Right renal pelvis (tissue), 4 donors: ENCODE measurements at places on chromosomes 6 and 20.

DNA sequence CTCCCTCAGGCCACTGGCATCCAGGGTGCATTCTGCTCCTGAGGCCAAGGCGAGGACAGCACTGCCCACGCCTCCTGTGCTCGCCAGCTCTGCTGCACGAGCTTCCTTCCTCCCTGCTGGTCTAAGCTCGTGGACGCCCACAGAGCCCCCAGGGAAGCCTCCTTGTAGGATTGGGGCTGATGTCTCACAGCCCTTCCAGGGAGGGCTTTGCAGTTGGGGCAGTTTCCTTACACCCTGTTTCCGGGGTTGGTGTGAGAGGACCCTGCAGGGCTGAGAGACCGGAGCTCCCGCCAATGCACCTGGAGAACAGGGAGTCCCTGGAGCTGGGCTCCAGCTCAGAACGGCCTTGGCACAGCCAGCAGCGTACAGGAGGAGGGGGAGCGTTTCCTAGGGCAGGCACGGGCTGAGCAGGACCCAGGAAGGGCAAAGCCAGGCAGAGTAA lies 172.4 kb upstream of the PDE10A start:
- DNase-seq = no peak

- peak; percentile 42 for DNase-seq
Observed at GRCh38 chr6:47780510-47781356, 1.1 kb upstream of the OPN5 start.

DNA sequence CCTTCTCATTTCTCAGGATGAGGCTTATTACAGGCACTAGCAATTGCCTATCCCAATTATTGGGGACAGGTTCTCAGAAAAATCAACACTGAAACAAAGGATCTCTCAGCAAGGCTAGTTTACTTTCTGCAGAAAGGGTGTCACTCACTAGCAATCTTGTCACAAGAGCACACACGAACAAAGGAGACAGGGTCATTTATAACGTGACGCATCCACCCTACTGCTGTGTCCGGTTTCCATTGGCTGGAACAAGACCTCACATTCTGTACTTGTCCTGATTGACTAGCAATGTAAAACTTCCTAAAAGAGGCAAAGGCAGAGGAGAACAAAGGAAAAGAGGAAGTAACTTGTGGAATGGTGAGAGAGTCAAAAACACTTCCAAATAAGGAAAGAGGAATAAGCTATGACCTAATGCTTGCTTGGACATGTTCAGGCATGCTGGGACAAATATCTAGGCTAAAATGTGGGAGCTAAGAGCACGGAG lies 160.2 kb upstream of the STXBP5 start:
- DNase-seq = no peak

- no peak for DNase-seq
Observed at GRCh38 chr20:18657575-18657974, 69.7 kb downstream of the DTD1 start.

DNA sequence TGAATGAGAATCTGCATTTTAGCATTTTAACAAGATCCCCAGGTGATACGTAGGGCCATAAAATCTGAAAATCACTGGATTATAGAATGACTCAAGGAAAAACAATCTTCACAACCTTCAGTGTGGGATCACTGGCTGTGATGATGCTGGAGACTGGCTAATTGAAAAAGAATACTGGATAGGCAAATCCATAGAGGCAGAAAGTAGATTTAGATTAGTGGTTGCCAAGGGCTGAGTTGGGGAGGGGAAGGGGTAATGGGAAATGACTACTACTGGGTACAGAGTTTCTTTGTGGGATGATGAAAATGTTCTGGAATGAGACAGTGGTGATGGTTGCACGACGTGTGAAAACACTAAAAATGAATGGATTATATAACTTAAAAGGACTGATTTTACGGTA lies 84.1 kb downstream of the CDK19 start:
- no peak for DNase-seq

GRCh38 chr20:1001116-1001515 lies 995 bp downstream of the RSPO4 start:
- no peak for DNase-seq

DNA sequence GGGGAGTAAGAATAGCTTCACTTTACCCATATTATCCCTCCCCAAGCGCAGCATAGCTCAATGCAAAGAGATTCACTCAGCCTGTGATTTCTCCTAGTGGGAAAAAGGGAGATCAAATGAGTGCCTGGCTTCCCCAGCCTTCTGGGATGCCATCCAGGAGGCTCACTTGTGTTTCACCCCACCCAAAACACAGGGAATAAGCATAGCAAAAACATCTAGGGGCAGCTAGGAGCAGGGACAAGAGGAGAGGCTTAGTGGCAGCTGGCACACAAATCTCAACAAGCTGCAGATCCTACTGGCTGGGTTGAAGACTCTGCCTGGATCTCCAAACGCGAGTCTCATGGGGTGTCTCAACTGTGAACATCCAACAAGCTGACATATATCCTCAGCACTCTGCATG lies 715.8 kb downstream of the RNF144B start:
- no peak for DNase-seq

DNA sequence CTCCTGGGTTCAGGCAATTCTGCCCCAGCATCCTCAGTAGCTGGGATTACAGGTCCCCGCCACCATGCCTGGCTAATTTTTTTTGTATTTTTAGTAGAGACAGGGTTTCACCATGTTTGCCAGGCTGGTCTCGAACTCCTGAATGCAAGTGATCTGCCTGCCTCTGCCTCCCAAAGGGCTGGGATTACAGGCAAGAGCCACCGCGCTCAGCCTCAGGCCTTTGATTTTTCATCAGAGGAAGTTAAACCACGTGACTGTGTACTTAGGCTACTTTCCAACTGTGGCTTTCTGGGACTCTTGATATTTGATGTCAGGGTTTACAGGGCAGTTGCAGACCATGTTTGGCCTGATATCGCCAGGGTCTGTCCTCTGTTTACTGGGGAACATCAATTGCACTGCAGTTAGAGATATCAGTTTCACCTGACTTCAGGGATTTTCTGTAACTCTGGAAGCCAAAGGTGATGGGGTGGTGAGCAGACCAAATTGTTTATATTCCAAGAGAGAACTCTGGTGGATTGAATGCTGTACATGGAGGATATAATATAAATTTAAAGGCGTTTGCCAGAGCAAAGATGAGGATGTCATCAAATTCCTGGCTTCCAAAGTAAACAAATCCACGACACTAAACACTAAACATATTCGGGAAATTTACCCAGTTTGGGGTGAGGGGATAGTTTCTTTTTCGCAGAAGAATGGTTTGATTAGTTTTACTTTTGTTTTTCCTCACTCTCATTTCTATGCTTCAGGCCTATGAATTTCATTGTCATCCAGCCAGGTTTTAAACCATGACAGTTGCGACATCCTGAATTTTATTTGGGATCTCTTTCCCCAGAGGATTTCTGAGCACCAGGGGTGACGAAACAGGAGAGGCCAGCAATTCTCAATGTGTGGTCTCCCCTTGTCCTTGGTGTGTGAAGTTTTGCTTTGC lies 4.2 kb downstream of the PSMF1 start:
- DNase-seq = peak; percentile 8

- DNase-seq = no peak
Observed at GRCh38 chr6:136351518-136352110, 62.0 kb upstream of the BCLAF1 start.

GRCh38 chr6:21085643-21086042 lies 507.9 kb upstream of the SOX4 start:
- no peak for DNase-seq

- no peak for DNase-seq
Observed at GRCh38 chr6:142013287-142013686, 119.4 kb upstream of the GJE1 start.

- DNase-seq = no peak
Observed at GRCh38 chr20:58889334-58889760, 36.8 kb downstream of the GNAS start.

GRCh38 chr6:131258816-131259476 lies 123.7 kb downstream of the AKAP7 start:
- no peak for DNase-seq

- DNase-seq = no peak
Observed at GRCh38 chr6:44626616-44627015, 239.1 kb downstream of the CDC5L start.

DNA sequence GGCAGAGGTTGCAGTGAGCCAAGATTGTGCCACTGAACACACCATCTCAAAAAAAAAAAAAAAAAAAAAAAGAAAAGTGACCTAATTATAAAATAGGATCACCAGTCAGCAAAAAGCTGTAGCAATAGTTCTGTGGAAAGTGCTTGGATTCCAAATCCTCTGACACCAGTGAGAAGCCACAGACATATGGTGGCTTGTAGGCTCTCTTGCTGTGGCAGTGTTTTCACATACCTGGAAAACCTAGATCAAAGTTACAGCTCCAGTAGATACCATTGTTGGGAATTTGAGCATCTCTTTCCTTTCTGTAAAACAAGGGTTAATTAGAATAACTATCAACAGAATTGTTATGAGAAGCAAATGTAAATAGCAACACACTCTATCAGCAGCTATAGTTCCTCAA lies 4.1 kb downstream of the CCDC170 start:
- DNase-seq = no peak

DNA sequence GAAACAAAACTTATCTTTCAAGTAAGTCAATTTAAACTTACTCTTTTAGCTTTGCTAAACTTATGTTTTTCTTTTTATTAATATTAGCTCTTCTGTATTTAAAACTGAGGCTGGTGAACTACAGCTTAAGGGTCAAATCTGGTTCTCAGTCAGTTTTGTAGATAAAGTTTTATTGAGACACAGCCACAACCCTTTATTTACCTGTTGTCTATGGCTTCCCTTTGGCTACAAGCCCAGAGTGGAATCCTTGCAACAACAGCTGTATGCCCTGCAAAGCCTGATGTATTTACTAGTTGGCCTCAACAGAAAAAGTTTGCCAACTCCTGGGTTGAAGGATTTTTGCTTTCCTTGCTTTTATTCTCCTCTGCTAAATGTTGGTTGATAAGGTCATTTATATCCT lies 491.4 kb upstream of the RNF217 start:
- DNase-seq = no peak

DNA sequence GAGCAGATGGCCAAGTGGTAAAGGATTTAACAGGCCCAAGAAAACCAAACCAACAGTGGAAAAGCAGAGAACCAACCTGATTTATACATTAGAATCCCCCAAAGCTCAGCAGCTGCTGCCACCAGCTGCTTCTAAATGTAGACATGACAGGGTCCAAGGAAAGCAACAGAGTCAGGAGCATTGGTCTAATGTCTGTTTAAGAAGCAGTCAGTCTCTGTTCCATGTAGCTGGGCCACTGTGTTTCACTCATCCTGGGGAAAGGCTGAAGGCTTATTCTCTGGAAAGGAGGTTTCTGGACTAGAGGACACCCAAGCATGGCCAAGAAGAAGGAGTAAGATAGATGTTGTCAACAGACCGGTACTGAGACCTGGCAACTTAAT lies 75.4 kb downstream of the TMEM244 start:
- DNase-seq = no peak

DNA sequence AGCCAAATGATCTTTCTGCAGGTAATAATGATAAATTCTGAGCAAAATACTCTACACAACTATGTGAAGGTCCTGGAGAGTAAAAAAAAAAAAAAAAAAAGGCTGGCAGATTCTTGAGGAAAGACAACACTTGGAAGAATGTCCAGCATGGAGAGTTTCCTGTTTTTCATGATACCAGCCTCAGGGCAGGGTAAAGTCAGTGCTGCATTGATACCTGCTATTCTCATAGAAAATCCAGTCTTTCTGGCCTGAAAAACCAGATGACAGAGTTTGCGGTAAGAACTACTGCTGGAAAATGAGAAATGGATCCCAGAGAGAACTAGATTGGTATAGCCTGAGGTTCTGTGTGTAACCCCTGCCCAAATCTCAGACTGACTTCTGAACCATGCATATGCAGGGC lies 89.1 kb downstream of the AFG1L start:
- no peak for DNase-seq

DNA sequence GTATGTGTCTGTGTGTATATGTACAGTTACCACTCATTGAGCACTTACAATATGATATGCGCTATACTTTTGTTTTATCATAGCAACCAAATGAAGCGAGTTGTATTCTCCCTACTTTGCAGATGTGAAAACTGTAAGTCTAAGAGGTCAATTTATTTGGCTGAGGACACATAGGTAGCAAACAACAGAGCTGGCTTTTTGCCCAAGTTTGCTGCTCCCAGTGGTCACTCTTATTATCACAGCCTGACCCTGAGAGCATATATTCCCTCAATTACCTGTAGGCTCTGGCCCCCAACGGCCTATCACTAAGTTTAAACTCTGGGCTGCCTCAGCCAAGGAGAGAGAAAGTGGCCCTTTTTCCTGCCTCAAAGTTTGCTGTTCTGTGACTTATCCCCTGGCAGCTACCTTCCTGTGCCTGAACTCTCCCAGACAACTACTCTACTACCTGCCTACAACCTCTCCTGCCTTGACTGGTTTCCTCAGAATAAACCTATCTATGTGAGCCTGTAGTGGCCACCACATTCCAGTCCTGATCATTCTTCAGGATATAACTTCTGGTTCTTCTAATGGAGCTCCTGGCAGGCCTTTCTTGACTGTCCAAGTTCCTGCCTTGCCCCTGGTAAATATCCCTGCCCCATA lies 221.8 kb downstream of the FRK start:
- DNase-seq = no peak

GRCh38 chr6:78594668-78595066 lies 272.7 kb upstream of the IRAK1BP1 start:
- DNase-seq = no peak
